GM23248 (cell line): ENCODE measurements at places on chromosomes 4 and X. TPM values are rescaled to one million over a fixed set of nuclear protein-coding genes. Genes with fewer than 3 reads are reported as not detected.

The RPA4 gene
- 0.11 and 0.15 TPM in 2 replicates for polyA plus RNA-seq

DNA sequence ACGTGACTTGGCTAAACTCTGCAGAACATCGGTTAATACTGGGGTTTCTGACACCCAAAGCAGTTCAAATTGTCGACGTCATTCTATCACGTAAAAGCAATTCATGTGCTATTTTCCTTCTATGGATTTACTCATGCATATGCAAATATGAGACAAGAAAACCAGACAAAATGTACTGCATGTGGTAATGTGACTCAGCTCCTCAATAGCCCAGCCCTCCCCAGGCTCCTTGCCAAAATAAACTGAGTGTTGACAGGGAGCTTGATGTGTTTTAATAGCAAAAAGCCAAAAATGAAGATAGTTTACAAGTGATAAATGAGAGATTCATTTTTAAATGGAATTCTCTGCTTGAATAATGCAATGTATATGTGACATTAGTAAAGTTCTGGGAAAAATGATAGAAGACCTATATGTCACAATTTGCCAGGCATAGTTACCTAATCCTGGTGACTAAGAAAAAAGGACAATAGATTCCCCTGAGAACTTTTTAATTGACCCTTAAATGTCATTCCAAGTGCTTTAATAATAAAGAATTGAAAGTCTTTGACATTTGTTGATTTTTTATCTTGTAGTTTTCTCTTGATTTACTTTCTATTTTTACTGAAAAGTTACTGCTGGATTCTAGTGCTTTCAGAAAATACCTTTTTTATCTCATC lies 1700.6 kb upstream of the TENM3 start:
- no peak for DNase-seq

- no peak for DNase-seq
These were observed 7.7 kb upstream of the GALNT7 start for GRCh38 chr4:173160871-173161270.

DNA sequence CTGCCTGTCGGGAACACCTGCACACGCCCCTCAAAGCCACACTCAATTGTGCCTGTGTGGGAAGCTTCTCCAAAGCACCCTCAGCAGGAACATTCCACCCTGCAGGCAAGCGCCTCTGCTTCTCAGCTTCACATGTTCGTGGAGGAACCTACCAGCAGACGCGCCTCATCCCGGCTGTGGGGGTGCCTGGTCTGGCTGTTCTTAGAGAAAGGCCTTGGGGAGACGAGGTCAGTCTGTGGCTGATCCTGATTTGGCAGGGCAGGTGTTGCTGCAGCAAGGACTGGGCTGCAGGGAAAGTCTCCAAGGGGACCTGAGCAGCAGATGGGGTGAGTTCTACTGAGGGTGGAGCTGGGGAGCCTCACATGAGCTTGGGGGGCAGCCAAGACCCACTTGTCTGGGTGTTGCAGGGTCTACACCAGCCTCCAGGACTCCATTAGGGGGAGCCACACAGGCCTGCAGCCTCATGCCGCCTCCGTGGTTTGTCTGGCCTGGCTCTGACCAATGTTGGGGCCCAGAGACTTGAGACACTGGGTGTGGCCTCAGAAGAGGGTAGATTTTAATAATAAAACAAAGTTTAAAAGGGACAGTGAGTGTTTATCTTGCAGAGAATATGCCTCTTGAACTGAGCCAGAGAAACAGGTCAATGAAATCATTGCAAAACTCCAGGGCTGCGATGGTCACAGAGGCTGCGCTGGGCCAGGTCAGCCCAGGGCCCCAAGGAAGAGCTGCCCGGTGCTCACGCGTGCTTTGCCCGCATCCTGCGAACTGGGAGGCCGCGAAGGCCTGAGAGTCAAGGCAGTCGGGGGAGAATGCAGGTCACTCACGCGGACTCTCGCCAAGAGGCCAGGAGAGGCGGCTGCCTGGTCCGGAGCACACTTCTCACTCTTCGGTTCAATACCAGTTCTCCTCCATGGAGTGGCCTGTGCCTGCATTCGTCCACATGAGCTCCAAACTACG lies 21.1 kb downstream of the RNF212 start:
- peak; percentile 10 for DNase-seq

GRCh38 chrX:139831017-139831416 lies 101.8 kb downstream of the ATP11C start:
- peak; percentile 13 for DNase-seq

DNA sequence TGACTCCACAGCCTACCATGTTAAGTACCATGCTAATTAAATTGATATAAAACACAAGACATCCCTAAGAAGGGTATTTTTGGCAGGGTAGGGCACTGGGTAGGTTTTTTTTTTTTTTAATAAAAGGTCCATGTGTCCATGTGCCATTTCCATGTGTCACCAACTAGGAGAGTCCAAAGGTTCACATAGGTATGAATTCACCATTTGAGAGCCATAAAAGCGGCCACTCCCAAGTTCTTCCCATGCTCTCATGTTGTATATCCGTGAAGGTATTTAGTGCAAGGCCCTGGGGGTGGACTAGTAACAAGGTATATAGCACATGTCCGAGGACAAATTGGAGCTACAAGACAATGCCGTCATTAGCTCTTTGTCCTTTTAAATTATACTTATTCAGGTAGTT lies 107.3 kb downstream of the PDE5A start:
- DNase-seq: no peak

The GLRA3 gene
- not detected in 2 replicates for polyA plus RNA-seq

GRCh38 chrX:139091066-139091465 lies 379.5 kb upstream of the FGF13 start:
- DNase-seq: no peak

DNA sequence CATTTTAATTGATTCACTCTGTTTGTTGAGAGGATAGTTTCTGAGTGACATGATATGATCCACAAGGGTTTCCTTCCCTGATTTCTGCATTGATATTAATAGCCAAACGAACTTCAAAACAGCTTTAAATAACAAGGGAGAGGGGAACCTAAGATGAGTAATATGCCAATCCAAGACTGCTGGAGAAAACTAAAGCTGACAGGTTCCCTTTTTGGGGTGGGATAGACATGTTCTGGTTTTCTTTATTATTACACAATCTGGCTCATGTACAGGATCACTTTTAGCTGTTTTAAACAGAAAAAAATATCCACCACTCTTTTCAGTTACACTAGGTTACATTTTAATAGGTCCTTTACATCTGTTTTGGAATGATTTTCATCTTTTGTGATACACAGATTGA lies 182.2 kb downstream of the AR start:
- DNase-seq: no peak

GRCh38 chr4:32601848-32602247 lies 1881.7 kb downstream of the PCDH7 start:
- no peak for DNase-seq

GRCh38 chrX:115367951-115368350 lies 78.4 kb downstream of the LUZP4 start:
- DNase-seq: peak; percentile 48

GRCh38 chrX:9558615-9559014 lies 93.8 kb downstream of the TBL1X start:
- DNase-seq: no peak

The CSN1S1 gene
- not detected in 2 replicates for polyA plus RNA-seq

DNA sequence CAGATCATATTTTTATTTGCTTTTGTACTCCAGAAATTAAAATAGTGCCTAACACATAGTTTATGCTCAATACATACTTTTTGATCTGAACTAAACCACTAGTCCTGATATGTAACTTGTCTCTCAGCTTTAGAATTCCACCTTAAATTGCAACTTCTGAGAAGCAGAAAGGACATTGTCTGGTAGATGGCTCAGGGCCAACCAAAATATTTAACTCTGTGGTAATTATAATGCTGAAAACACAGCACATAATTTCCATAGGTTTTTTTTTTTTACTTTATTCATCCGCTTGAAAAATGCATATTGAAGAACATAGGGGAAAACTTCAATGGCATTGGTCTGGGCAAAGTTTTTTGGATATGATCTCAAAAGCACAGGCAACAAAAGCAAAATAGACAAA lies 59.3 kb downstream of the AREG start:
- DNase-seq: peak; percentile 24

The ATP1B4 gene
- polyA plus RNA-seq: not detected in 2 replicates

DNA sequence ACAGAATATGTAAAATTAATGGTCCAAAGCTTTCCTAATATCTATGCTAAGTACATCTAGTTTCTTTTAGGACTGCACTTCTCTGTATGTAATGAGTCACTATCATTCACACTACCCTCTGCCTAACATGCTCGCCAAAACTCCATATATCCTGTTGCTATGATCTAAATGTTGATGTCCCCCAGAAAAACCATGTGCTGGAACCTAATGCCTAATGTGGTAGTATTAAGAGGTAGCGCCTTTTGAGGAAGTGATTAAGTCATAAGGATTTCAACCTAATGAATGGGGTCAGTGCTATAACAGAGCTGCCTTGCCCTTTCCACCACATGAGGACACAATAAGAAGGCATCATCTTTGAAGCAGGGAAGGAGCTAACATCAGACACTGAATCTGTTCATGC lies 34.9 kb upstream of the NFKB1 start:
- DNase-seq: peak; percentile 46

- DNase-seq: no peak
These were observed 41.4 kb downstream of the GUCY2F start for GRCh38 chrX:109440475-109440874.

DNA sequence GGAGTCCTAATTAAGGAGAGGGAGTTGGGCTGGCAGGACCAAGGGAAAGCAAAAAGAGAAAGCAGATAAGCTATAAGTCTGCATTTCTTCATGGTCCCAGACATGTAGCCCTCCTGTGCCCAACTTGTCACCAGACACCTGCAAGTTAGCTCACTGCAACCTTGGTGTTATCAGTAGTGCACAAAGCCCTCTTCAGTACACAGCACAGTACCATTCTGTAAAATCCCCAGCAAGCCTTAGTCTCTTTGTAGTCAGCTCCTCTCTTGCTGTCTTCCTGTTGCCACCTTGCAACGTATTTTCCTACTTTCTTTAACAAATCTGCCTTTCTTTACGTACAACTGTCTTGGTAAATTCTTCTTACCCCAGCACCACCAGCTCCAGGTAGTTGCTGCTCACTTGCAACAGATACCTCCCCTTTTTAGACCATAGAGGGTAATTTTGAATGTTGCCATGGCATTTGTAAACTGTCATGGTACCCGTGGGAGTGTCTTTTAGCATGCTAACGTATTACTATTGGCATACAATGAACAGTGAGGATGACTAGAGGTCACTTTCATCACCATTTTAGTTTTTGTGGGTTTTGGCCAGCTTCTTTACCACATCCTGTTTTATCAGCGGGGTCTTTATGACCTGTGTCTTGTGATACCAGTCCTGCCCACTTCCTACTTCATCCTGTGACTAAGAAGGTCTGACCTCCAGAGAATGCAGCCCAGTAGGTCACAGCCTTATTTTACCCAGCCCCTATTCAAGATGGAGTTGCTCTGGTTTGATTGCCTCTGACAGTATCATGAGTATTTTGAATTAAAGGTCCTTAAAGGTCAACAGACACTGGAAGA lies 28.3 kb upstream of the AP1S2 start:
- DNase-seq: peak; percentile 11
